Right lobe of liver (tissue), 6 donors: ENCODE measurements at places on chromosomes 11 and 22.
A peak's percentile ranks its signal among the peaks of the same experiment; 100 is the strongest.

DNA sequence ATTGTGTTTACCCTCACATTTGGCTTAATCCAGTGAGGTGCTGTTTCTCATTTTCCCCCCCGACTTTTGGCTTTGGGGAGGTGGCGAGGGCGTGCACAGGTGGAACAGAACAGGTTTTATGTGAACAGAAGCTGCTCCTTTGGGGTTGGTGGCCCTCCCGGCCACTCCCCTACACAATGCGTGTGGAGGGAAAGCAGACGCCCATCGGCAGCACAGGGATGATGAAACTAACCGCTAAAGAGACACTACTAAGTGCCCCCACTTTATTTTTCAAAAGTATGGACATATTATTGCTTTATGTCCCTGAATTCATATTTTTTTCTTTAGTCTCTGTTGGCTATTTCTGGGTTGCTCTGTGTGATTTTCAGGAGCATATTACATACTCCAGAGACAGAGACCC lies 160.9 kb downstream of the ENTHD1 start:
- no peaks in the 10 kb centered on the region for H3K27me3 ChIP-seq
- no peaks in the 10 kb centered on the region for H3K36me3 ChIP-seq
- H3K27ac ChIP-seq, result no peak overlapping the region
- H3K4me3 ChIP-seq, result no peak overlapping the region

DNA sequence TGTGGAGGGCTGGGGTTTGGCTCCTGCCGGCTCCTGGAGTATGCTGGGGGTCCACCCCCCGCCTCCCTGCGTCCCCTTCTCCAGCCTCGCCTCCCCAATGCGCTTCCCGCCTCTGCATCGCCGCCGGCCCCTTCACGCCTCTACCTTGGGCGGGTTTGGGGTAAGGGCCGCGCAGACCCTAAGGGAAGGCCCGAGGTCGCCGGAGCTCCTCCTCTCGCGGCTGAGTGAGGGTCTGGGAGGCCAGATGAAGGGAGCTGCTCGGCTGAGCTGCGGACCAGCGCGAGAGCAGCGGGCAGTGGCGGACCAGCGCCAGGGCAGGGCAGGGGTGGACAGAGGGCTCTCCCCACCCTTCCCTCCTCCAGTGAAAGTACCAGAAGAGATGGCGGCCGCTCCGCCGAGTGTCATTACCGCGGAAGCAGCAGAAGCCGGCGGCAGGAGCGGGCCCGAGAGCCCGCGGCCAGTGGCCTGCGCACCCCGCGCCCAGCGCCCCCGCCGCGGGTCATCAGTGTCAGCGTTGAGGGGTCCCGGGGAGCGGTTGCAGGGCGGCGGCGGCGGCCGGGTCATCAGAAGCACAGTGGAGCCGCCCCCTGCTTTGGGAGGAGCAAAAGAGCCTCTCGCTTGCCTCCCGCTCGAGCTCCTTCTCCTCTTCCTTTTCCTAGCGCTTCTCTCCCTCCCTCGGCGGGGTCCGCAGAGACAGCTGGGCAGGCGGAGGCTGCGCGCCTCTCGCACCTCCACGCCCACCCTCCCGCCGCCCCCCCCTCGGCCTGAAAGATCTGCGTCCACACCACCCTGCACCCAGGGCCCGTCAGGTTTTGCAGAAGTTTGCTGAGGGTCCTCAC lies 255.6 kb upstream of the CADM1 start:
- DNase-seq, result no peak
- no peaks in the 10 kb centered on the region for H3K27me3 ChIP-seq
- no peak overlapping the region for H3K27ac ChIP-seq
- H3K4me3 ChIP-seq, result peak overlapping the region; percentile 61

DNA sequence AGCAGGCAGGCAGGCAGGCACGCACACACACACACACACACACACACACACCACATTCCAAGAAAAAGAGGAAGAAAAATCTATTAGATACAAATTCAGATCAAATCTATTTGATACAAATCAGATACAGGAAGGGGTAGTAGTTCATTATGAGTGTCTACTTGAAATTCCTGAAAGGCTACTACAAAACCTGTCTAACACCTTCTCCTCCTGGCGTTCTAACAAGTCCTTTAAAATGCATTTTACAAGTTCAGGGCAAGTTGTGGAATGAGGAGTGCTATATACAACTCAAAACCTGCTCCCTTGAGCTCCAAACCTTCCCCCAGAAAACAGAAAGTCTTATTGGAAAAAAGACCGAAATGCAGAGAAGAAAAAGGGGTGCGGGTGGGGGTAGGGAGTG lies 476 bp downstream of the ARHGAP32 start:
- no peak overlapping the region for H3K27ac ChIP-seq
- DNase-seq, result no peak
- no peaks in the 10 kb centered on the region for H3K36me3 ChIP-seq
- H3K4me3 ChIP-seq, result no peak overlapping the region
- no peaks in the 10 kb centered on the region for H3K27me3 ChIP-seq
- H3K4me1 ChIP-seq, result no peaks in the 10 kb centered on the region

- no peaks in the 10 kb centered on the region for H3K4me1 ChIP-seq
- no peak for DNase-seq
- no peak overlapping the region for H3K4me3 ChIP-seq
- H3K36me3 ChIP-seq, result no peaks in the 10 kb centered on the region
Observed at GRCh38 chr11:36407356-36407755, 102.7 kb downstream of the TRAF6 start.

- H3K4me1 ChIP-seq, result no peaks in the 10 kb centered on the region
- no peak overlapping the region for H3K27ac ChIP-seq
- H3K36me3 ChIP-seq, result no peaks in the 10 kb centered on the region
- H3K4me3 ChIP-seq, result no peak overlapping the region
- H3K27me3 ChIP-seq, result no peaks in the 10 kb centered on the region
Observed at GRCh38 chr22:29143941-29144785, 61.5 kb upstream of the EMID1 start.

GRCh38 chr11:112058103-112058502 lies 15.7 kb downstream of the PIH1D2 start:
- H3K4me3 ChIP-seq, result no peak overlapping the region
- no peaks in the 10 kb centered on the region for H3K4me1 ChIP-seq
- no peaks in the 10 kb centered on the region for H3K36me3 ChIP-seq
- no peaks in the 10 kb centered on the region for H3K27me3 ChIP-seq
- no peak for DNase-seq

GRCh38 chr22:24496661-24497060 lies 1.5 kb downstream of the UPB1 start:
- peak overlapping the region; percentile 83 for H3K27ac ChIP-seq
- no peak for DNase-seq
- H3K4me1 ChIP-seq, result no peaks in the 10 kb centered on the region
- no peaks in the 10 kb centered on the region for H3K36me3 ChIP-seq
- H3K27me3 ChIP-seq, result no peaks in the 10 kb centered on the region

DNA sequence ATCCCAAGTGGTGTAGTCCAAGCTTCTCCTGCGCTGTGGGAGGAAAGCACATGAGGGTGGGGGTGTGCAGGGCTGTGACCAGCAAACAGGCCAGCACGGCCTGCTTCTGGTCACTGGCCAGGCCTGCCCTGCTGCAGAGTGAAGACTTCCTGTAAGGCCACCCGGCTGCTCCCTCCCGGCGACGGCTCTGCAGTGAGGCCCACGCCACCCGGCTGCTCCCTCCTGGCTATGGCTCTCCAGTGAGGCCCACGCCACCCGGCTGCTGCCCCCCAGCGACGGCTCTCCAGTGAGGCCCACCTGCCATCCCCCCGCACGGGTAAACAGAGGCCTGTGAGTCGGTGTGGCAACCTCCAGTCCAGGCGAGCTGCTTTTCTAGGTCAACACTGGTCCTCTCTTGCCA lies 31.4 kb upstream of the BRSK2 start:
- no peaks in the 10 kb centered on the region for H3K36me3 ChIP-seq
- H3K4me3 ChIP-seq, result no peak overlapping the region
- H3K4me1 ChIP-seq, result no peaks in the 10 kb centered on the region
- H3K27me3 ChIP-seq, result no peaks in the 10 kb centered on the region

DNA sequence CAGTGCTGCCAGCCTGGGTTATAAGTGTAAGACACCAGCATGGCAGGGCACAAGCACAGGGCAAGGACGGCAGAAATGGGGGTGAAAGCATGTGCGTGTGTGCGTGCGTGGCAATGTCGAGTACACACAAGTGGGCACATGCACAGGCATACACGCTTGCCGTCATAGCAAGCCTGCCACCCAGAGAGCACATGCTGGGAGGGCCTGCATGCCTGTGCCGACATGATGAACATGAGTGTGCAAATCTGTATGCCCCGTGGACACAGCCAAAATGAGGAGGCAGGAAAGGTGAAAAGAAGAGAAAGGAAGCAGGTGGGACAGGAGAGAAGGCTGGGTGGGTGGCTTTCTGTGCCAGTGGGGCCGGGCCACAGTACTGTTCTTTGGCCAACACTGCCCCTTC lies 62.9 kb downstream of the NECTIN1 start:
- H3K36me3 ChIP-seq, result no peaks in the 10 kb centered on the region
- no peaks in the 10 kb centered on the region for H3K4me1 ChIP-seq
- no peak overlapping the region for H3K27ac ChIP-seq
- no peak overlapping the region for H3K4me3 ChIP-seq
- no peaks in the 10 kb centered on the region for H3K27me3 ChIP-seq
- DNase-seq, result no peak

DNA sequence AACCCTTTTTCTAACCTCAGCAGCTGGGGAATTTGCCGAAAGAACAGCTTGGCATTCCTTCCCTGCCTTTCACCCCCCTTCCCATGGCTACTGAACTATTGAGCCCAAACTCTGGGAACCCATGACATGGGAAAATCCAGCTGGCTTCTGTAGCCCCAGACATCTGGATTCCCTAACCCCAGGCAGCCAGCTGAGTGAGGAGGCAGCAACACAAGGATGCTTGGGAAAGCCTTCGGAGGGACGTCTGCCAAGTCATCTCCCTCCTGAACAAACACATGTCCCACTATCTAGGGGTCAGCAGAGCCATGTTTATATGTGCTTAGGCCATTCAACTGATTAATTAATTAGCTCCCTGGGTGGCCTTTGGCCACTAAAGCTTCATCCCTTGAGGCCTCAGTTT lies 21.6 kb downstream of the LRRC55 start:
- H3K36me3 ChIP-seq, result no peaks in the 10 kb centered on the region
- H3K27ac ChIP-seq, result no peak overlapping the region
- no peaks in the 10 kb centered on the region for H3K4me1 ChIP-seq
- H3K4me3 ChIP-seq, result no peak overlapping the region
- H3K27me3 ChIP-seq, result no peaks in the 10 kb centered on the region

DNA sequence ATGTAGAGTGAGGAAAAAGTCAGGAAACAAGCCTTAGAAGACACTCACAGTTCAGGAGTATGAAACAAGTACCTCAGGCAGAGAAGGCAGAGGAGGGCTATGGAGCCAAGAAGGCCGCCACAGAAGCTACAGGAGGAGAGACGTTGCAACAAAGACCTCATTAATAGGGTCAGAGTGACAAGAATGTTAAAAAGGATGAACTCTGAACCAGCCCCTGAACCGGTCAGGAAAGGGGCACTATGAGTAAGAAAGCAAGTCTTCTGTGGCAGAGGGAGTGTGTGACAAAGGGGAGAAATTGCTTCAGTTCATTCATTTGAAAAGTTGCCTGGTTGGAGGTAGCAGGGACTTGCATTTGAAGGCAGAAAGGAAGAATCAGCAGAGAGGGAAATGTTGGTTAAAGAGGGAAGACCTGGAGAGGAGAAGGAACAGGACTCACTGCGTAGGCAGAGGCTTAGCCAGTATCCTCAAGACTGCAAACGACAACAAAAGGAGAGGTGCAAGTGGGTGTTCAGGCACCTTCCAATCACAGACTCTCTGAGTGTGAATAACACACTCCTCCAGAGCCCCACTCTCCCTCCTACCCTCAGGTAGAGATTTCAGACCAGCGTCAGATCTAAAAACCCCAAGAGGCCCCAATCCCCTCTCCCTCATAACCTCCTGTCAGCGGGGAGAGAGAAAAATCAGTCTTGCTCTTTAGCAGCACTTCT lies 15.4 kb downstream of the TAGLN start:
- H3K27ac ChIP-seq, result no peak overlapping the region
- no peak overlapping the region for H3K4me3 ChIP-seq
- no peaks in the 10 kb centered on the region for H3K27me3 ChIP-seq
- no peaks in the 10 kb centered on the region for H3K4me1 ChIP-seq
- no peak for DNase-seq

GRCh38 chr22:50014655-50015401 lies 2.3 kb upstream of the IL17REL start:
- no peak overlapping the region for H3K4me3 ChIP-seq
- no peaks in the 10 kb centered on the region for H3K36me3 ChIP-seq
- no peak overlapping the region for H3K27ac ChIP-seq
